Myocyte (in vitro differentiated cells): ENCODE measurements at places on chromosomes 12 and 14. TPM values are rescaled to one million over a fixed set of nuclear protein-coding genes. Genes with fewer than 3 reads are reported as not detected.

The RTL1 gene
- total RNA-seq: not detected in 2 replicates

The KRR1 gene
- 35.6 and 44.3 TPM in 2 replicates for total RNA-seq

The GLIPR1L2 gene
- total RNA-seq: 0.21 and 0.91 TPM in 2 replicates

The DAO gene
- total RNA-seq: not detected in 2 replicates

The WNT5B gene
- 17.6 and 19.1 TPM in 2 replicates for total RNA-seq

The TAC3 gene
- total RNA-seq: not detected in 2 replicates

The INHBE gene
- total RNA-seq: 12.2 and 15.7 TPM in 2 replicates

The GRIP1 gene
- 0.80 TPM in 1 of 2 replicates, not detected in the other for total RNA-seq

The LARP4 gene
- total RNA-seq: 46.5 and 49.8 TPM in 2 replicates

The TARBP2 gene
- 23.7 and 30.0 TPM in 2 replicates for total RNA-seq

The CLEC4C gene
- total RNA-seq: not detected in 2 replicates

The PRMT5 gene
- total RNA-seq: 64.1 and 75.9 TPM in 2 replicates

The MSI1 gene
- 0.35 TPM in 1 of 2 replicates, not detected in the other for total RNA-seq

The GUCY2C gene
- total RNA-seq: not detected in 2 replicates

The PAX9 gene
- total RNA-seq: 0.05 and 0.62 TPM in 2 replicates

The KLHL33 gene
- total RNA-seq: 0.05 and 0.16 TPM in 2 replicates

The SIX1 gene
- total RNA-seq: 96.6 and 118 TPM in 2 replicates

The TMEM63C gene
- 0.08 and 0.16 TPM in 2 replicates for total RNA-seq

The CLEC1B gene
- total RNA-seq: not detected in 2 replicates

The SERPINA5 gene
- total RNA-seq: not detected in 2 replicates

The TAS2R42 gene
- total RNA-seq: not detected in 2 replicates

The GRIN2B gene
- total RNA-seq: under 0.01 TPM in 1 of 2 replicates, not detected in the other

The OAS1 gene
- 10.4 and 14.0 TPM in 2 replicates for total RNA-seq

The TBX5 gene
- not detected in 2 replicates for total RNA-seq

The GPR132 gene
- total RNA-seq: not detected in 2 replicates

The NRXN3 gene
- total RNA-seq: 0.05 and 0.16 TPM in 2 replicates

The DNAH10 gene
- total RNA-seq: 0.16 and 0.36 TPM in 2 replicates
